ENCODE measurements at places on chromosomes 13 and 19.

- no peak for DNase-seq
These were observed 7.4 kb downstream of the C19orf25 start for GRCh38 chr19:1471515-1472160.

GRCh38 chr13:105798541-105798940, 736.9 kb downstream of the EFNB2 start:
- DNase-seq = no peak

GRCh38 chr19:18477042-18477779, 39.3 kb upstream of the ISYNA1 start:
- no peak for DNase-seq

- no peak for DNase-seq
These were observed 104.5 kb downstream of the URI1 start for GRCh38 chr19:30046522-30046921.

DNA sequence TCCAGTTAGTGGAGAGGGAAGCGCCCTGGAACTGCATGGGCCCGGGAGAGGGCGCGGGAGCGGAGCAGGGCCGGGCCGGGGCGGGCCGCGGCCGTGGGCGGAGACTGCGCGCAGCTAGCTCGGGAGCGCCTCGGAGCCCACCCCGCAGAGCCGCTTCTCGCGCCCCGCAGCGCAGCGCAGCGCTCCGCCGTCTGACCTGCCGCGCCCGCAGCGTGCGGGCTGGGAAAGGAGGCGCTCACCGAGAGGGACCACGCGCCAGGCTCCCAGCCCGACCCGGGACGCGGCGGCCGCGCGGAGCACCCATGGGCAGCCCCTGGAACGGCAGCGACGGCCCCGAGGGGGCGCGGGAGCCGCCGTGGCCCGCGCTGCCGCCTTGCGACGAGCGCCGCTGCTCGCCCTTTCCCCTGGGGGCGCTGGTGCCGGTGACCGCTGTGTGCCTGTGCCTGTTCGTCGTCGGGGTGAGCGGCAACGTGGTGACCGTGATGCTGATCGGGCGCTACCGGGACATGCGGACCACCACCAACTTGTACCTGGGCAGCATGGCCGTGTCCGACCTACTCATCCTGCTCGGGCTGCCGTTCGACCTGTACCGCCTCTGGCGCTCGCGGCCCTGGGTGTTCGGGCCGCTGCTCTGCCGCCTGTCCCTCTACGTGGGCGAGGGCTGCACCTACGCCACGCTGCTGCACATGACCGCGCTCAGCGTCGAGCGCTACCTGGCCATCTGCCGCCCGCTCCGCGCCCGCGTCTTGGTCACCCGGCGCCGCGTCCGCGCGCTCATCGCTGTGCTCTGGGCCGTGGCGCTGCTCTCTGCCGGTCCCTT, at the start of gene MLNR:
TSS of gene MLNR (plus strand) at position 303 of the 820 bp plus-strand sequence. CDS start at position 303, 0 bp downstream.
- no peak for DNase-seq

DNA sequence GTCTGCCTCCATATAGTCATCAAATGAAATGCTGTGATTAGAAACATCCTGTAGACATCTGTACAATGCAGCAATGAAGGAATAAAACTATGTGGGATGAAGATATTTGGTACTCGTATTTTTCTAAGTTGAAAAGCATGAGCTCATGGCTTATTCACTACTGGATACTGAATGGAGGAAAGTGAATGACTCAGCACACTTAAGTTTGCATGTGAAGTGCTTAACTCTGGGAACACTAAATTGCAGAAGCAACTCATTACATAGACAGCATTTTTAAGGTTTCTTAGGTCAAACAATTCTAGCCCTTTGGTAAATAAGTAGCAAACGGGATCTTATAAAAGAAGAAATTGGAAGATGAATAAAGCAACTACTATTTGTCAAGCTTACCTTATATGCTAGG, 429.0 kb upstream of the MIR17HG start:
- DNase-seq = no peak

DNA sequence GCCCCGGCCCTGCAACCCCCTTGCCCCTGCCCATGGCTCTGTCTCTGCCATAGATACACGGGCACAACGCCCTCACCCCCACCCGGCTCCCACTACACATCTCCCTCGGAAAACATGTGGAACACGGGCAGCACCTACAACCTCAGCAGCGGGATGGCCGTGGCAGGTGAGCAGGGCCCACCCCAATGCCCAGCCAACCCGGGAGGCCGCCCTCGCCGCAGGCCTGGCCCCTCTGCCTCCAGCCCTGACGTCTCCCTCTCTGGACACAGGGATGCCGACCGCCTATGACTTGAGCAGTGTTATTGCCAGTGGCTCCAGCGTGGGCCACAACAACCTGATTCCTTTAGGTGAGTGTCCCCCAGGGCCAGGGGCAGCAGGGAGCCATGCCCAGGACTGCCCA, 7.7 kb downstream of the YIPF2 start:
- no peak for DNase-seq

- no peak for DNase-seq
These were observed 20.3 kb downstream of the CHST8 start for GRCh38 chr19:33641956-33642498.

GRCh38 chr13:111980146-111980929, 86.6 kb upstream of the SOX1 start:
- no peak for DNase-seq

- no peak for DNase-seq
These were observed 71.4 kb downstream of the DGKH start for GRCh38 chr13:42119875-42120274.

GRCh38 chr19:40366697-40367561, 18.4 kb downstream of the PLD3 start:
- DNase-seq = no peak

DNA sequence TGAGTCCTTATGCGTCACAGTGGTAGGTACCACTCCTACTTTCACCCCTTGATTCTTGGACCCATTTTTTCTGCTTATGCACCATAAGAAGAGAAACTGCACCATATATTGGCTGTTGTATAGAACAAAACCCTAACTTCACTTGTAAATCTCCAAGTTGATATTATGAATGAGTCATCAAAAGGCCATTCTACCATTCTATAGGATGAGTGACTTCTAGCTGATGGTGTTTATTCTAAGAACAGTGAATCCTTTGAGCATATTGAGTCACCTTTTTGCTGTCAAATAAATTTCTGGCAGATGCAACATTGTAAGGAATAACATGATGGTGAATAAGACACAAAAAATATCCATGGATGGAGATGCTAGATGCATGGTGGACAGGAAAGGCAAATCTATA, 57.7 kb downstream of the POLR1D start:
- DNase-seq = no peak

GRCh38 chr13:74646091-74646490, 511.9 kb upstream of the KLF12 start:
- no peak for DNase-seq

DNA sequence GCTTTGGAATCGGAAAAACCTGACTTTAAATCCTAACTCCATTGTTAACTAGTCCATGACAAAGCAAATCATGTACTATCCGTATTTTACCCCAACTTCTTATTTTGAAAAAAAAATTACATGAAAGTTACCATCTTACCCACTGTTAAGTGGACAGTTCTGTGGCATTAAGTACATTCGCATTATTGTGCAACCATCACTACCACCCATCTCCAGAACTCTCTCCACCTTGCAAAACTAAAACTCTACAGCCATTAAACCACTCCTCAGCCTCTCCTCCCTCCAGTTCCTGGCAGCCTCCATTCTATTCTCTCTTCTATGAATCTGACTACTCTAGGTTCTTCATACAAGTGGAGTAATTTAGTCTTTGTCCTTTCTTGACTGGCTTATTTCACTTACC, 176.5 kb downstream of the USP12 start:
- DNase-seq = no peak

Measured in stimulated activated CD4-positive, alpha-beta T cell treated with anti-CD3 and anti-CD28 coated beads, Interleukin-15, amount 100 ng/mL, for 1 hour (primary cell).